ENCODE measurements at places on chromosomes 1 and 21.

DNA sequence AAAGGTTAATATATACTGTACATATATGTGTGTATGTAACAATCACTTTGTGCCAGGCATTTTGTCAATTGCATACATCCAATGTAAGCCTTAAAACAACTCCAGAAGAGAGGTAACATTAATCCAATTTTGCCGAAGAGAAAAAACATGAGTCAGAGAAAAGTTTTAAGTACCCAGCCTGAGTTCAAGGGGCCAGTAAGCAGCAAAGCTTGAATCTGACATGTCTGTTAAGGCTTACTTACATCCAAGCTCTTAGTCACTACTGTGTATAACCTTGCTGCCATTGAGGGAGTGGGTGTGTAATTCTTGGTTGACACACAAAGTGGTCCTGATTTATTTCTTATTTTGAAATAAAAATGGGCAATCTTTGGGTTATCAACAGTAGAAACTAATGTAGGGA, 360.4 kb upstream of the LYPLAL1 start:
- no peak for DNase-seq

GRCh38 chr1:19643121-19643520, 990 bp upstream of the NBL1 start:
- DNase-seq = no peak

- no peak for DNase-seq
These were observed 16.2 kb upstream of the SERINC2 start for GRCh38 chr1:31396633-31397351.

- DNase-seq = no peak
These were observed 66.7 kb downstream of the BARHL2 start for GRCh38 chr1:90650401-90650800.

GRCh38 chr1:4308806-4309205, 345.6 kb upstream of the AJAP1 start:
- DNase-seq = no peak

DNA sequence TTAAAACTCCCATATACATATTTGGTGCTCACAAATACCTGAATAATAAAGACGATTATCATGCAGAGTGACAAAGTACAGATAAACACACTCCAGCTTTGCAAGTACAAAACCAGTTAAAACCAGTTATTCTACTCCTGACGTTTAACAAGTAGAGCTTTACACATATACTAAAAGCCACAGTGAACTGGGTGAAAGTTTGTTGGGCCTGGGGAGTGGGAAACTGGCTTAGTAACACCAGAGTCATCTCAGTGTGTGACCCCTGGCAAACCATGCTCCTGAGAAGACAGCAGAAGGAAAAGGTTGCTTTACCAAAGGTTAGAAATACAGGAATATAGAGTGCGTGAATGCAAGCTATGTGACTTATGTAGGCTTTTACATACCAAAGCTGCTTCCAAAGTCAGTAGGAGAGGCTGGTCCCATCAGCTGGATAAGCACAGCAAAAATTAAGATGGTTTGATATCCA, 148.1 kb downstream of the NRIP1 start:
- DNase-seq = no peak

DNA sequence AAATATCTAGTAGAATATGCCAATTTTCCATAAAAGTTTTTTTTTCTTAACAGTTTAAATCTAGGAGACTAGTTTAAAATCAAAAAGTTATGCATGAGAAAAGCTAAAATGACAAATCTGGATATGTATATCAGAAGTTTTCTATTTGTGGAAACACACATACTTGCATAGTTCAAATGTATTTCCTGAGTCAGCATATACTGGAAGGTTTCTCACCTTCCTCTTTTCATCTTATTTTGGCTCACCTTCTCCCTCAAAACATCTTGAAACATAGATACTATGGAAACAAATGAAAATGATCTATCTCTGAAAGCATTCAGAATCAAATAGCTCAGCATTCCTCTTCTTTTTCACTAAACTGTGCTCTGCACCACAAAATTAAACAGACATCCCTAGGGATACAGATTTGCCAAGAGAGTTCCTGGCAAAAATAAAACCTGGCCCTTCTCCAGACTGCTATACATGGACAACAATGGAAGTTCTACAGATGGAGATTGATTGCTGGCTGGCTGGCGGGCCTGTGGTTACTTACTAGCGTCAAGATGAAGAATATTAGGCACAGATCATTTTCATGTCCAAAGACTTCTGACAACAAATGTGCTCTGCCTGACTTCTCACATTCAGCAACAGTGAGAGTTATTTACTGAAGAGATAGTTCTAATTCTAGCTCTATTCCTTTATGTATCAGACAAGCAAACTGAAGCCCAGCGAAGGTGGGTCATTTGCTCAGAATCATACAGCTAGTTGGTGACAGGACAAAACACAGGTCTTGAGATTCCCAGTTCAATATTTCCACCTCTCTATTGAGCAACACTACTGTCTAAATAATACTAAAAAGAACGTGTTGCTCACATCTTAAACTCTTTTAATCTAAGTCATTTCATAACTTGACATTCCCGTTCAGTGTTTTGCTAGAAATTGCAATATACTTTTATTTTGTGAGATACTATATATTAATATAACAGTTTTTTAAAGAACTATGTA, 26.6 kb downstream of the DIPK1A start:
- no peak for DNase-seq

DNA sequence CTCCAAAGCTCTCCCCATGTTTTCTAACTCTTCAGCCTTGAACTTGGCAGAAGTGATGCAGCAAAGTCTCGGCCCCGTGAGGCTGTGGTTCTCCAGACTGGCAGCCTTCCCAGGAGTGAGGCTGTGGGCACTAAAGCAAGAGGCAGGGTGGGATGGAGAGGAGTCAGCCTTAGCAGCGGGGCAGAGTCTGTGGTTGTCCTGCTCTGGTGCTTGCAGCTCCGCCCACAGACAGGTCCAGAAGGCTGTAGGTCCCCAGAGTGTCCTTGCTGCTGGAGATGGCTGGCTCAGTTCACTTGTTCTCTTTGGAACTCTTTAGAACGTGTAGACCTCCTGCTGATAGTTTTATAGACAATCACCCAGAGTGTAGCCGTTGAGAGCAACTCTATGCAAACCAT, 142.6 kb downstream of the AJAP1 start:
- DNase-seq = no peak

Data from activated CD4-positive, alpha-beta T cell treated with anti-CD3 and anti-CD28 coated beads, Interleukin-2, amount 50 U/mL, for 48 hours (primary cell).